ENCODE measurements at places on chromosomes 13 and 19.
A peak's percentile ranks its signal among the peaks of the same experiment; 100 is the strongest.

- no peak for DNase-seq
Measured at GRCh38 chr19:42280815-42281145, 11.7 kb downstream of the CIC start.

DNA sequence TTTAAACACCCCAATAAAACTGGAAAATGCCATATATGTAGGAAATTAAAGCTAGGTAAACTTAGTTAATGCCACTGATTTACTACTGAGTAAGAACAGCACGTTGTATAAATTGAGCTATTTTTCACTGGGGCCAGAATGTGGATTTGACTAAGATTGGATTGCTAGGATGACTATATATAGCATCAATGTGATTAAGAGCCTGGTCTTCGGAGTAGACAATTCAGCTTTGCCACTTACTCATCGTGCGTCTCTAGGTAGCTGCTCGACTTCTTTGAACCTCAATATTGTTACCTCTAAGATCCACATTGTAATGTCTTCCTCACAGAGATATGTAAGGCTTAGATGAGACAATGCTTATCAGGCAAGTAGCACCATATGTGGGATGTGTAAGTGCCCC lies 462.5 kb downstream of the KLF12 start:
- DNase-seq: no peak

- no peak for DNase-seq
Measured at GRCh38 chr19:51822946-51823345, 28.0 kb downstream of the FPR3 start.

- no peak for DNase-seq
Measured at GRCh38 chr19:3084943-3085342, 9.2 kb upstream of the GNA11 start.

GRCh38 chr19:35045667-35046300 lies 4.3 kb downstream of the HPN start:
- no peak for DNase-seq

DNA sequence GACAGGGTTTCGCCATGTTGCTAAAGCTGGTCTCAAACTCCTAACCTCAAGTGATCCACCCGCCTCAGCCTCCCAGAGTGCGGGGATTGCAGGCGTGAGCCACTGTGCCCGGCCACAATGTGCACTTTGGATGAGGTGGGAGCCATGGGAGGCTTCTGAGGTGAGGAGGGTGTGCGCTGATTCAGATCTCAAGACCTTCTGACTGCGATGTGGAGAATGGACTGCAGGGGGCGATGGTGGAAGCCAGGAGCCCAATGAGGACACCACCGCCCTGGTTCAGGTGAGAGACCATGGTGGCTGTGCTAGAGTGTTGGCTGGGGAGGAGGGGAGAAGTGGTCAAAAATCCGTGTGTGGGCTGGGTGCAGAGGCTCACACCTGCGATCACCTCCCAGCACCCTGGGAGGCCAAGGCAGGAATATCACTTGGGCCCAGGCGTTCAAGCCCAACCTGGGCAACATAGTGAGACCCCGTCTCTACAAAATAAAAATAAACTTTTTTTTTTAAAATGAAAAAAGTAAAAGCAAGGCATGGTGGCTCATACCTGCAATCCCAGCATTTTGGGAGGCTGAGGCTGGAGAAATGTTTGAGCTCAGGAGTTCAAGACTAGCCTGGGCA lies 5.6 kb downstream of the INAFM1 start:
- DNase-seq: peak; percentile 35

DNA sequence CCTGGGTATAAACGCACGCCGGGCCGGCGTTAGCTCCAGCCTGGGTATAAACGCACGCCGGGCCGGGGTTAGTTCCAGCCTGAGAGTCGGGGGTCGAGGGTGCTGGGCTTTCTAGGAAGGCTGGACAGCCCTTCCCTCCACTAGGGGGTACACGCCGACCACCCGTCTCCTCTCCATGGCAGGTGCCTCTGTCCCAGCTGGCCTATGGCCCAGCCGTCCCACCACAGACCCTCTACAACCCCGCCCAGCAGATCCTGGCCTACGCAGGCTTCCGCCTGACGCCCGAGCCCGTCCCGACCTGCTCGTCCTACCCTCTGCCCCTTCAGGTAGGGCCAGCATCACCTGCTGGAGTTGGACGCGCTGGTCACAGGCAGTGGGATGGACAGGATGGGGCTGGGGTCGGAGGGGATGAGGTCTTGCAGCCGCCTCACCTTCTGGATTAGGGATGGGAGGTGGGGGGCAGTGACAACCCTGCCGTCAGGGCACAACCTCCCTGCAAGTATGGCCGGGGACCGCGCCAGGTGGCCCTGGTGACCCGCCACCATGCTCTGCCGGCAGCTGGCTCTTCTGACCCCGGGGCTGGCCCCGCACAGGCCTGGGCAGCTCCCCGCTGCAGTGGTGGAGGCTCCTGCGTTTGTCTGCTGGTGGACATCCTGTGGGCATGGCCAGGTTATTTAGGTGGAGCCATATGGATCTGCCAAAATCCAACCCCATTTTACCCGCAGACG lies 45.8 kb downstream of the TMEM255B start:
- DNase-seq: no peak

- peak; percentile 79 for DNase-seq
Measured at GRCh38 chr13:21458813-21459701, at the start of gene ZDHHC20. TSS of gene ZDHHC20 (minus strand) at chr13:21459303. CDS start at chr13:21459171, 132 bp downstream.

GRCh38 chr13:114140906-114141250 lies 8.5 kb upstream of the RASA3 start:
- DNase-seq: no peak

GRCh38 chr19:2387367-2388288 lies 27.6 kb downstream of the TMPRSS9 start:
- no peak for DNase-seq

GRCh38 chr19:6718741-6719539 lies 1.5 kb downstream of the C3 start:
- no peak for DNase-seq

- no peak for DNase-seq
Measured at GRCh38 chr13:31982540-31982939, 49.0 kb upstream of the FRY start.

GRCh38 chr13:111304041-111304544 lies 16.3 kb upstream of the TEX29 start:
- DNase-seq: no peak

DNA sequence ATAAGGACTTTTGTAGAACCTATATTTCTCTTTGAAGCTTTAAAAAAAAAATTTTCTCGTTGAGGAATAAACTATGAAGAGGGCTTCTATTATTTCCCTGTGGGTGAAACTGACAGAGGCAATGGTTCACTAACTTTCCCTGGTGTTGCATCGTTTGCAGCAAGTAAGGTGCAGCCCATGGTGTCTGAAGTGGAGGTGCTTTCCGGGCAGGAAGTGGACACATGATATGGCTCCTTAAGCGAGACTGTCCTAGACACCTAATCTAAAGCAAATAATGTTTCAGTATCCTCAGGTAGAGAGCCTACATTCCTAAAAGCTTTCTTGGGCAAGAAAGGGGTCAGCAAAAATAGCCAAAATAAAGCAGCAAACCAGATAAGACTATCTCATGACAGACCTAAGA lies 437.6 kb upstream of the ARGLU1 start:
- no peak for DNase-seq

GRCh38 chr13:43268632-43269031 lies 245.2 kb downstream of the DNAJC15 start:
- no peak for DNase-seq

DNA sequence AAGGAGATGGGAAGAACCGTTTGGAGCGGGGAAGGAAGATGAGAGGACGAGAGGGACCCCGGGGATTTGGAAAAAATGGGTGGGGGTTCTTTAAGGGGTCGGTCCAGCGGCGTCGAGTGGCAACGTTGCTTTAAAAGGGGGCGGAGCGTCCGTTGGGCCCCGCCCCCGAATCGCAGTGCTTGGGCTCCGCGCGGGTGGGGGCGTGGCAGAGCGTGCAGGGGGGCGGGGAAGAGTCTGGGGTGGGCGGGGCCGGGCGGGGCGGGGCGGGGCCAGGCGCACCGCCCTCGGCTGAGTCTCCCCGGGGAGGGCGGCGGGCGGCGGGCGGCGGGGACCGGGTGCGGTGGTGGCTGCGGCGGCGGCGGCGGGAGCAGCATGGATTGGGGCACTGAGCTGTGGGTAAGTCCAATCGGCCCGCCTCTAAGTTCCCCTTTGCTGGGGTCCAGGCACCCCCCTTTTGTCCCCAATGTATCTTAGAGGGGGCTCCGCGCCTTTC lies at the start of gene TRIP10:
TSS of gene TRIP10 (plus strand) at position 291 of the 493 bp plus-strand sequence. CDS start at position 373, 82 bp downstream.
- DNase-seq: peak; percentile 69

GRCh38 chr13:98133946-98134345 lies 8.9 kb upstream of the FARP1 start:
- DNase-seq: no peak

- DNase-seq: no peak
Measured at GRCh38 chr13:28705461-28706083, 13.2 kb downstream of the SLC46A3 start.

DNA sequence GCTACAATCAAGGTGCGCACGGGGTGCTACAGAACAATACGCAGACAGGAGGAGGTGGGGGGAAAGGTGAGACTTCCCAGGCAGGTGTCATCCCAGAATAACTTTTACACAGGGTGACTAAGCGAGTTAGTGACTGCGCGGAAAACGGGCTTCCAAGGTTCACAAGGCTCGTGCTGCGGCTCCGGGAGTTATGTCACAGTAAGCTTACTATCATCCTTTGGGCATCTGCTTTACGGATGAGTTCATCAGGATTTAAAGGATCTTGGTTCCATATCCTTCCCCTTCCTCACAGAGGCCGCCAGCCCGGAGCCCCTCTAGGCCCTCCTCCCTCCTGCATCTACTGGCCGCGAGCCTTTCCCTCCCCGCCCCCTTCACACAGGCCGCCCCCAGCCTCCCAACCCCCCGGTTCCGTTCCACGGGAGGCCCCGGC lies 474 bp upstream of the IFT88 start:
- no peak for DNase-seq

DNA sequence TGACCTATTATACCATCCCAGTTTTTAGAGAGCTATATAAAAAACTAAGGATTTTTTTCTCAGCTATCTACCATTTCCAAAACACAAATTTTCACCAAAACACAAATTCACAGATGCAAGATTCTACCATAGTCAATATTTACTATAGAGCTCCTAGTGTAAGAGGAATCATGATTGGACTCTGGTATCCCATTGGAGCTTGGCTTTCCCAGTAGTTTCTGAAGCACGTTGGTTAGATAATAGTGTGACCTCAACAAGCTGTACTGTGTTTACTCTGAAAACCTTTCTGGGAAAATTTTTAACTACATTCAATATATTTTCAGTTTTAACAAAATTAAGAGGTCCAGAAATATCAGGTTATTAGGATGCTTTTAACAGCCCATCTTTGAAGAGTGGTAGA lies 660.6 kb upstream of the SLC10A2 start:
- DNase-seq: no peak

DNA sequence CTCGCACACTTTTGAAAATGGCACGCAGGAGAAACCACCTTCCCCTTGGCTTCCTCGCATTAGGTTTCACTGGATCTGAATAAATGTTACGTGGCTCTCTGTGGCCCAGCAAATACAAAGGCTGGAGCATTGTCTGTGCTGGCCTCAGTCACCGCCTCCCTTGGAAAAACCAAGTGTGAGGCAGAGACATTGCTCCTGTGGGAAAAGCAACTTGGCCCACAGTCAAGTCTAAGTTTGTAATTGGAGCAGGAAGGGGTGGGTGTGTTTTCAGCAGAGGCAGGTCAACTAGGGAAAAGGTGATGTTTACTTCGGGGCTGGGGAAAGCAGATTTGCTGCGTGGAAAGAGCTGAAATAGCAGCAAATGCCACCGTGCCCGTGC lies 101.6 kb downstream of the IRS2 start:
- DNase-seq: no peak

GRCh38 chr19:29928831-29929230 lies 13.2 kb upstream of the URI1 start:
- no peak for DNase-seq

DNA sequence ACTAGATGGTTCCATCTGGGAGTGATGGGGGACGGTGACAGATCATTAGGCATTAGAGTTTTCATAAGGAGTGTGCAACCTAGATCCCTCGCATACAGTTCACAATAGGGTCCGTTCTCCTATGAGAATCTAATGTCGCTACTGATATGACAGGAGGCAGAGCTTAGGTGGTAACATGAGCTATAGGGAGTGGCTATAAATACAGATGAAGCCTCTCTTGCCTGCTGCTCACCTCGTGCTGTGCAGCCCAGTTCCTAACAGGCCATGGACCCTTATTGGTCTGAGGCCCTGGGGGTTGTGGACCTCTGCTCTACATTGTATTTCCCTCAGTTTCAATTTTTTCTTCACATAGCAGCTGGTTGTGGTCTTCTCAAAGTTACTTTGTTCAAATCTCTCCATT lies 56.5 kb downstream of the CDK8 start:
- DNase-seq: no peak

- no peak for DNase-seq
Measured at GRCh38 chr13:75829830-75830229, 193.7 kb downstream of the LMO7 start.

- DNase-seq: no peak
Measured at GRCh38 chr13:63595811-63596210, 2180.2 kb upstream of the PCDH20 start.

- DNase-seq: no peak
Measured at GRCh38 chr19:41319500-41320184, 9.7 kb downstream of the CCDC97 start.

DNA sequence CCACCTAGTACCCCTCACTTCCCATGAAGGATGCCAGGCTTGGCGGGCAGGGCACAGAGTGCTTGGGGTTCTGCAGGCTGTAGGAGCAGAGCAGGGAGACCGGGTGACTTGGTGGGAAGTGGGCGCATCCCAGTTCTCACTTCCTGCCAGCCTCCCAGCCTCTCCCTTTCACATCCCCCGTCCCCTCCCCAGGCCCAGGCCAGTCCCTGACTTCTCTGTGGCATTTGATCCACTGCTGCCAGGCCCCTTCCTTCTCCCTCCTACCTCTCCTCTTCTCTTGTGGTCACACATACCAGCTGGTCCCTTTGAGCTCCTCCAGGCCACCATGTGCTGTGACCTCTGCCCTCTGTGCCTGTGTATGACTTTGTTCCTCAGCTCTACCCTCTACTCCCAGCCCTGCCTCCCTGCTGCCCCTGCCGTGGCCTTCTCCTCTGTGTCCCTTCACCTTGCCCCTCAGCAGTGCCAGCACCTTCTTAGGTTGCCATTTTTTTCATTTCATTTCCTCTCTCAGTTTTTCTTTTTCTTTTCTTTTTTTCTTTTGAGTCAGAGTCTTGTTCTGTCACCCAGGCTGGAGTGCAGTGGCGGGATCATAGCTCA lies 19.5 kb downstream of the MYO1F start:
- no peak for DNase-seq

- DNase-seq: no peak
Measured at GRCh38 chr13:79724348-79725103, 243.6 kb downstream of the NDFIP2 start.

DNA sequence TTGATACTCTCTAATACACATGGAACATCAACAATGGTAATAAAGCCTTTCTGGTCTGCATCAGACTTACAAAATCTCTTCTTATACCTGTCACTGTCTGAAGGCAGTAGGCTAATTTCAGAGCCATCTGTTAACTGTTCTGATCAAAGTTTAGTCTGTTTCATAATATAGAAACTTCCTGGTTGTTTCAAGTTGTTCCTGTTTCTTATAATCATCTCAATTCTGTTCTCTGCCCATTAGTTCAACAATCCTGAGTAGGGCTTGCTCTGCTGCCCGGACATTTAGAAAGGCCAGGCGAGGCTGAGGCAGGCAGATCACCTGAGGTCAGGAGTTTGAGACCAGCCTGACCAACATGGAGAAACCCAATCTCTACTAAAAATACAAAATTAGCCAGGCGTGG lies 5.4 kb upstream of the ZSCAN5A start:
- DNase-seq: no peak

Measured in stimulated activated CD4-positive, alpha-beta T cell treated with anti-CD3 and anti-CD28 coated beads, Interleukin-1b, Interleukin-23, amount 100 ng/mL, for 1 hour (primary cell).